ENCODE measurements at places on chromosomes 7 and 10. TPM values are rescaled to one million over a fixed set of nuclear protein-coding genes. Genes with fewer than 3 reads are reported as not detected.

Gene FKBP9
- total RNA-seq = 43.5 TPM

Gene INSYN2A
- not detected for total RNA-seq

Gene SSC4D
- total RNA-seq = 2.6 TPM

DNA sequence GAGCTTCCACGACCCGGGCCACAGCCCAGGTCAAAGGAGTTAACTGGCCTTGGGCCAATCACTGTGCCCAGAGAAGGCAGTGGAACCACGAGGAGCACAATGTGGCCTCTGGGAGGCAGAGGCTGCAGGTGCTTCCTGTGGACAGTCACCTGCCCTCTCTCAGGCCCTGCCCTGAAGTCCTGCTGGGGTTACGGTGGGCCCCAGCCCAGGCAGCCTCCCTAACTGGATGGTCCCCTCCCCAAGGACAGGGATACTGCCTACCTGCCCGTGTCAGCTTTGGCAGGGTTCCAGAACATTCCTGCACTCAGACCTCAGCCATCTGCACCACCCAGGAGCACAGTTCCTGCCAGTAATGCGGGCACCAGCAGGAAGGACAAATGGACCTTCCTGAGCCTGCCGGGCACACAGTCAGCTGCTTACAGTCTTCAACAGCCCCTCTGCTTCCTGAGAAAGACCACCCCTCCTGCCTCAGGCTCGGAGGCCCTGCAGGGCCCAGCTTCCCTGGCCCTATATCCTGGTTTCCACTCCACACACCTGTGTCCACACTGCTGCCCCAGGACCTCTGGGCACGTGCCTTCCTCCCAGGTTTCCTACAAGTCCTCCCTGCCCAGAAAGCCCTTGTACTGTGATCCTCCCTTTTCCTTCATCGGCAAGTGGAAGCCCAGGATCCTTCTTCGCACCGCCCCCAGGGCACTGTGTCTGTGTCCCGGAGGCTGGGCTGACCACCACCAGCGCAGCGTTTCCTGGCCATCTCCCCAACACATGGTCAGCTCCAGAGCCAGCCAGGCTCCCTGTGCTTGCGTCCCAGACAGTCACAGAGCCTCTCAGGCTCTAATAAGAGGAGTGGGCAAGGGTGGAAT, 23.3 kb downstream of the WDR86 start:
- H3K4me3 ChIP-seq = no peak overlapping the region
- H3K27me3 ChIP-seq = no peaks in the 10 kb centered on the region
- peak; percentile 46 for DNase-seq
- H3K27ac ChIP-seq = no peak overlapping the region

GRCh38 chr7:1275451-1276381, 43.0 kb downstream of the UNCX start:
- no peaks in the 10 kb centered on the region for H3K27me3 ChIP-seq
- H3K27ac ChIP-seq = no peak overlapping the region
- H3K4me3 ChIP-seq = no peak overlapping the region
- H3K36me3 ChIP-seq = no peaks in the 10 kb centered on the region
- peak; percentile 43 for DNase-seq

- H3K4me3 ChIP-seq = no peak overlapping the region
- H3K27ac ChIP-seq = no peak overlapping the region
- H3K27me3 ChIP-seq = no peaks in the 10 kb centered on the region
Measured at GRCh38 chr10:129593953-129594352, 126.9 kb downstream of the MGMT start.

DNA sequence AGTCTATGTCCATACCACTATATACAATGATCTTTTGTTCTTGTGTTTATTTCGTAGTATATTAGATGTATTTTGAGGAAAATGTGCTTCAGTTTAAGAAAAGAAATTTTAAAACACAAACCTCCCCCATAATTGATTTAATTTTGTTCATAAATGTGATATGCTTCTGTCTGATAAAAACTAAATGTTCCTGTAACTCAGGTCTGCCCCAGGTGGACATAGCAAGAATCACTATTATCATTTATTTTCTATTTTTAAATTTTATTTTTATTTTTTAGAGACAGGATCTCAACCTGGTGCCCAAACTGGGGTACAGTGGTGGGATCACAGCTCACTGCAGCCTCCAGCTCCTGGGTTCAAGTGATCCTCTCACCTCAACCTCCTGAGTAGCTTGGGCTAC, 43.2 kb downstream of the BEND7 start:
- H3K4me3 ChIP-seq = no peak overlapping the region
- no peaks in the 10 kb centered on the region for H3K4me1 ChIP-seq
- H3K27me3 ChIP-seq = no peaks in the 10 kb centered on the region
- no peak for DNase-seq
- H3K36me3 ChIP-seq = no peaks in the 10 kb centered on the region

DNA sequence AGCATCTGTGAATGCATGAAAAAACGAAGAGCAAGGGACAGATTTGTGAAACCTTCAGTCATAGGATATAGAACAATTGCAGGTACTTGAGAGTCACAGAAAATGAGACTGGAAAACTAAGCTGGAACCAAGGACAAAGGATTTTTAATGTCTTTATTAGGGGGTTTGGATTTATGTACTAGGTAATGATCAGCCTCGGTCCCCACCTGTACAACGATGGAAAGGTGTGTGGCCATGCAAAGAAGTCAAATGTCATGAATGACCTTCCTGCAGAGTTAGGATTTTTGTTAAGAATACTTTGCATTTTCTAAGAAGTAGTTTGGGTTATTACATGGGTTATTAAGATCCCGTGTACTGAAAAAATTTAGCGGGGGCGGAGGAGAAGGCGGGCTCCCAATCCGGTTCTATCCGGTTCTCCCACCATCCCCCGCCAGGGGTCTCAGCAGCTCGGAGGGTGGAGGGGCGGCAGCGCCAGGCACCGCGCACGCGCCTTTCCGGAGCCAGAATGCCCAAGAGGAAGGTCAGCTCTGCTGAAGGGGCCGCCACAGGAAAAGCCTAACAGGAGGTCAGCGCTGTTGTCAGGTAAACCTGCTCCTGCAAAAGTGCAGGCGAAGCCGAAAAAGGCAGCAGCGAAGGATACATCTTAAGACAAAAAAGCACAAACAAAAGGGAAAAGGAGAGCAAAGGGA, 327.5 kb upstream of the PLXDC2 start:
- DNase-seq = peak; percentile 17
- no peaks in the 10 kb centered on the region for H3K36me3 ChIP-seq
- no peaks in the 10 kb centered on the region for H3K4me1 ChIP-seq
- H3K27ac ChIP-seq = no peak overlapping the region
